ENCODE measurements at places on chromosomes 7 and 10.

- DNase-seq, result no peak
These were observed 516.1 kb downstream of the NRG3 start for GRCh38 chr10:82390866-82391658.

GRCh38 chr10:8049865-8050555, 4.5 kb upstream of the GATA3 start:
- DNase-seq, result no peak

DNA sequence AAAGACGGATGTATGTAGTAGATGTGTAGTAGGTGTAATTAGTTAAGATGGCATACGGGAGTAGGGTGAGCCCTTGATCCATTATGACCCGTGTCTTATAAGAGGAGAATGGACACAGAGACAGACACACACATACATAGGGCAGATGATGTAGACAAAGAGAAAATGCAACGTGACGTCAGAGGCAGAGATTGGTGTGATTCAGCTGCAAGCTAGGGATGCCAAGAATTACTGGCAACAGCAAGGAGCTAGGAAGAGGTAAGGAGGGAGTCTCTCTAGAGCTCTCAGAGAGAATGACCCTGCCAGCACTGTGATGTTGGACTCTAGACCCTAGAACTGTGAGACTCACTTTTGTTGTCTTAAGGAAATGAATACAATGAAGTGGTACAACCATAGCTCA, 247.0 kb upstream of the HABP2 start:
- DNase-seq, result no peak

DNA sequence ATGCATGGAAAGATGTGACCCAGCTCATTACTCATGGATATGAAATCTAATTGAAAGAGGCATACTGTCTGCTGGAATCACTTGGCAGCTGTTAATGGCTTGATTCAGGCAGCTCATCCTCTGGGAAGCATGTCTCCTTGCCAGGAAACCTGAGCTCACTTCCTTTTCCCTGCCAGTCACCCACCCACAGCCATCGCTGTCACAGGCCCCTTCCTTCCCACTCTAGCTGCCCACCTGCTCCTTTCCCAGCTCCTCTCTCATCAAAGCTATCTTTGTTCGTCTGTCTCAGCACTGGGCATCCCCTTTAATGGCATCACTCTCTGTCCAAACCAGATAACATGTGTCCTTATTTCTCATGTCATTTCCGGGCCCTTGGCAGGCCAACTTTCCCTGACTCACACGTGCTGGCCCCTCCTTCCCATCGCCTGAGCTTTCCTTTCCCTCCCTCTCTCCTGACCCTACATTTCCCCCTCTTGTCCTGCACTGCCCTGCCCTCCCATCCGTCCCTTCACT, 721.9 kb downstream of the TNS3 start:
- DNase-seq, result no peak

DNA sequence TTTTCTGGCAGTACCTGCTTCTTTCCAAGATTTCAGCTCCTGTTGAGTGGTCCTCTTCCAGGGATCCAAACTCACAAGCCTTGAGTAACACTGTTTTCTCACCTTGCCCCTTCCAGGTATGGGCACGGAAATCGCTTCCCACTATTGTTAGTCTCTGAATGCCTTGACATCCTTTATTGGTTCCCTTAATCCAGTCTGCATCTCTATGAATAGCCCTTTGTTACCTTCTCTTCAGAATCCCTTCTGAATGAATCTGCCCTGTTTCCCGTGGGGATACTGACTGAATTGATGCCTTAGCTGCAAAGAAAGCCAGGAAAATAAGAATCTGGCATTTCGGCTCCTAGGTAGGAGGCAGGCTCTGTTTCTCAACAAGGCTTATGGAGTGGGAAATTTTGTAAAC, 467.7 kb downstream of the PLXNA4 start:
- no peak for DNase-seq

GRCh38 chr10:88389456-88389855, 193.7 kb downstream of the RNLS start:
- DNase-seq, result no peak

GRCh38 chr10:28601012-28601411, 68.1 kb downstream of the WAC start:
- no peak for DNase-seq

- DNase-seq, result no peak
These were observed 2.8 kb downstream of the UPK3B start for GRCh38 chr7:76512941-76513816.

DNA sequence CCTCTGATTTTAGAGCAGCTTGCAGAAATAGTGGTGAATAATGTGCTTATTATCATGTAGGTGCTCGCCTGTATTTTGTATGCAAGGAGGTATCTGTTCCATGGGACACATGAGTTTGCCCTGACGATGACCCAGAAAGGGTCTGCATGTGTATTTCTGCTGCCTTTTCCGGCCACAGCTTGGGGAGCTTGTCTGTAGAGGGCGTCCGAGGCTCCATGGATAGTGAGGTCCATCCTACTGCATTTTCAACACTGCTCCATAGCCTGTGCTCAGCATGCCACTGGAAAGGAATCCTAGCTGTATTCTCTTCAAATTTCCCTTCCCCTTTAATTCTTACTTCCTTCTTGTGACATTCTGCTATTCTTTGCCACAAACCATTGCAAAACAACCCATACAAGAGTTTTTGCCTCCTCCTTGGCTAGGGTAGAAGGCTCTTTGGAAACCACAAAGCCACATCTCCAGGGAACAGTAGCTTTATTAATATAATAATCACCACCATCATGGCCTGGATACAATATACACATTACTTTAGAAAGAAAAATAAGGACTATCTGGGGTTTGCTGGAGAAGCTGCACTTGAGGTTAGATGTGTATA, 127.7 kb downstream of the DYNC1I1 start:
- DNase-seq, result no peak

DNA sequence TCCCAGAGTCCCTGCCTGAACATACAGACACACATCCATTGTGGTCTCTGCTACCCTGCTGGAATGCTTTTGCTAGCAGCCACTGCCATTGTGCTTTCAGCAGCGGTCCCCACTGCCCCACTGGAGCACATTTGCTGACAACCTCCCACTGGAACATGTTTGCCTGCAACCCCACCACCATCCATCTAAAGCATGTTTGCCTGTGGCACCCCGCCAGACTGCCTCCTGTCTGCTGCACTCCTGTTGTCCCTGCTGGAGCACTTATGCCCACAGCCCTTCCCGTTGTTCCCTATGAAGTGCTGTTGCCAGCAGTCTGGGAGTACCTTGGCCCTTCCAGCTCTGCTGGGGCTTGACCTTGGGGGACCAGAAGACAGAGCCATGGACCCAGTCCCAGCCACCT, 136.3 kb downstream of the ARL5B start:
- no peak for DNase-seq

DNA sequence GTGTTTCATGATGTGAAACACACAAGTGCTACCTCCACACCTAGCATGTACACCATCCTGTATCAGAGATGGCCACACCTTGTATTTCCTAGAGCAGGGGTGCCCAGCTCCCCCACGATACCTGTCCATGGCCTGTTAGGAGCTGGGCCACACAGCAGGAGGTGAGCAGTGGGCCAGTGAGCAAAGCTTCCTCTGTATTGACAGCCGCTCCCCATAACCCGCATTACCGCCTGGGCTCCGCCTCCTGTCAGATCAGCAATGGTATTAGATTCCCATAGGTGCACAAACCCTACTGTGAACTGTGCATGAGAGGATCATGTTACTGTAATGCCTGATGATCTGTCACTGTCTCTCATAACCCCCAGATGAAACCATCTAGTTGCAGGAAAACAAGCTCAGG, 145.6 kb upstream of the RNF32 start:
- DNase-seq, result no peak

DNA sequence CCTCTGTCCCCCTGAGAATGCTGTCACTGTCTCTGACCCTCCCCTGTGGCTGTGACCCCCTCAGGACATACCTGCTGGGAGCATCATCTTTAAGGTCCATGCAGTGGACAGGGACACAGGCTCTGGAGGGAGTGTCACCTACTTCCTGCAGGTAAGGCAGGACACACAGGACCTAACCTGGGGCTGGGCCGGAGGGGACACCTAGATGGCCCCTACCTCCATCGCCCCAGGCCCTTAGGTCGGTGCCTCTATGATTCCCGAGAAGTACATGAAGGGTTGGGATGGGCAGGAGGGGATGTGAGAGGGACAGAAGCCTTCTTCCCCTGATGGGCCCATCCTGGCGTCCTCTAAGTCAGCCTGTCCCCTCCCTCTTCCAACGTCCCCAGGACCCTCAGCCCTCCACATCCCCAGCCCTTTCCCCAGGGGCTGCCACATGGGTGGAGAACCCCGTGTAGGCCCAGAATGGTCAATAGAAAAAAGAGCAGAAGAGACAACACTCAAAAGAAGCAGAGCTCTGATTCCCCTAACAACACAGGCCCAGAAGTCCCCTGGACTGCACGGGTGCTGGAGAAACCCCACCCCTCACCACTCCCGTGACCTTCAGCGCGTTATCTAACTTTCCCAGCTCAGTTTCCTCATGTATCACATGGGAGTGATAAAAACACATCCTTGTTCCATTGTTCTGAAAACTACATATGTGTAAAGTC, 6.4 kb downstream of the CDHR1 start:
- no peak for DNase-seq

DNA sequence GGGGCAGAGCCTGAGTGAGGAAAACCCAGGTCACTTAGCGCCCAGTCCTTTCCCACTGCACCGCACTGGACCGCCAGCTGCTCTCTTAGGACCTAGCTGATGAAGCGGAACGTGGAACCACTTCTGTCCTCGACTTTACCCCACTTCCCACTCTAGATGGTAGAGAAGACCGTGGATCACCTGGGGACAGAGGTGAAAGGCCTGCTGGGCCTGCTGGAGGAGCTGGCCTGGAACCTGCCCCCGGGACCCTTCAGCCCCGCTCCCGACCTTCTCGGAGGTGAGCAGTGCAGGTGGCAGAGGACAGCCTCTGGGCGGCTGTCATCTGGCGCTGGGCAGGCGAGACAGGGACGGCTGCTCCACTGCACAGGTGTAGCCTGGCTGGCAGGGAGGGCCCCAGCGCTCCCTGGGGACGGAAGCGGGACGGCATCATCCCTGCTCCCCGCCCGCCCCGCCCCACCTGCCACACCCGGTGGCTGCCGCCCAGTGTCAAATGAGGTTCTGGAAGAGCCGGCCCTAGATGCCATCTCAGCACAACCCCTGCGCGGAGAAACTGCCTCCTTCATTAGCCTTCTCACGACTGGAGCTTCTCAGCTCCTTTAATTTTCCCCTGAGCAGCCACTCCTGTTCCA, 11.7 kb downstream of the PLAC9 start:
- no peak for DNase-seq

- no peak for DNase-seq
These were observed 106.3 kb downstream of the KLF6 start for GRCh38 chr10:3678629-3679227.

Measured in activated CD8-positive, alpha-beta memory T cell treated with anti-CD3 and anti-CD28 coated beads for 48 hours (primary cell).